ENCODE measurements at places on chromosomes 13 and 19.

DNA sequence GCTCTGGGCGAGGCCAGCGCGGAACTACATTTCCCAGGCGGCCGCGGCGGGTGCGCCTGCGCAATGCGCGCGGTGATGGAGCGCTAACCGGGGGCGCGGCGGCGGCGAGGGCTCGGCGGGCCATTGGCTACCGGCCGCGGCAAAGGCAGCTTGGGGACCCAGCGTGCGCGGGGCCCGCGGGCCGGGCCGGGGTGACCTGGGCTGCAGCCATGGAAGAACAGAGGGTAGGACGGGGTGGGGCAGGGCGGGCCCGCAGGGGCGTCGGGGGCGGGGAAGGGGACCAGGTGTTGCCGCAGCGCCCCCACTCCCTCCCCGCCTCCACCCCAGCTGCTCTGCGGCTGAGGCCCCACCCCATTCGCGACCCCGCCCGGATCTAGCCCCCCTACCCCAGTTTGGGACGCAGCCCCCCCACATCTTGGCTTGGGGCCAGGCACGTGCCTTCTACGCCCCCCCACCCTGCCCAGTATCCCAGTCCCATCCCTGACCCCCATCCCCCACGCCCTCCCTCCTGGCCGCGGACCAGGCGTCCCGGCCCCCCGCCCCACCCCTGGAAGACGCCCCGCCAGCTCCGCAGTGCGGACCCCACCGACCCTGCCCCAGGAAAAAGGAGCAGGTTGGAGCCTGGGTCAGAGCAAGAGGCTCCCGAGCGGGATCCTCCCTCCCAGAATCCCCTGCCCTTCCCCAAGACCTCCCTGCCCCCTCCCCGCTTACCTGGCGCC, at the start of gene FSD1:
Gene FSD1, plus strand, starts transcription at position 61 of the 719 bp plus-strand sequence. Its CDS starts 149 bp downstream, at position 210.
- DNase-seq, result peak; percentile 15

DNA sequence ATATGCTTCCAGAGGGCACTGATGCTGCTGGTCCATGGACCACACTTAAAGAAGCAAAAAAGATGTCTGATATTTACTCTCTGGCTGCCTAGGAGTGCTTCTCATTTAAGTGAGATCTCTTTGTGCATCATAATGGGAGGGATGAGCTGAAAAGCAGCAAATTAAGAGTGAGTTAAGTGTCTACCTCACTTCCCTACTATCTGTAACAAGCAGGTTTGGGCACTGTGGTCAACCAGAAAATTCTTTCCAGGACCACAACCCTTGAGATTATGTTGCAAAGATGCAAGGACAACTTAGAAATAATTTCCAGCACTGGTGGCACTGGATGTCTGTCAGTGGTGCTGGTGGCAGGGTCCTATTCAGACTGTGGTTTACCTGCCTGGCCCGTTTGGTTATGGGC, 52.1 kb upstream of the USPL1 start:
- no peak for DNase-seq

DNA sequence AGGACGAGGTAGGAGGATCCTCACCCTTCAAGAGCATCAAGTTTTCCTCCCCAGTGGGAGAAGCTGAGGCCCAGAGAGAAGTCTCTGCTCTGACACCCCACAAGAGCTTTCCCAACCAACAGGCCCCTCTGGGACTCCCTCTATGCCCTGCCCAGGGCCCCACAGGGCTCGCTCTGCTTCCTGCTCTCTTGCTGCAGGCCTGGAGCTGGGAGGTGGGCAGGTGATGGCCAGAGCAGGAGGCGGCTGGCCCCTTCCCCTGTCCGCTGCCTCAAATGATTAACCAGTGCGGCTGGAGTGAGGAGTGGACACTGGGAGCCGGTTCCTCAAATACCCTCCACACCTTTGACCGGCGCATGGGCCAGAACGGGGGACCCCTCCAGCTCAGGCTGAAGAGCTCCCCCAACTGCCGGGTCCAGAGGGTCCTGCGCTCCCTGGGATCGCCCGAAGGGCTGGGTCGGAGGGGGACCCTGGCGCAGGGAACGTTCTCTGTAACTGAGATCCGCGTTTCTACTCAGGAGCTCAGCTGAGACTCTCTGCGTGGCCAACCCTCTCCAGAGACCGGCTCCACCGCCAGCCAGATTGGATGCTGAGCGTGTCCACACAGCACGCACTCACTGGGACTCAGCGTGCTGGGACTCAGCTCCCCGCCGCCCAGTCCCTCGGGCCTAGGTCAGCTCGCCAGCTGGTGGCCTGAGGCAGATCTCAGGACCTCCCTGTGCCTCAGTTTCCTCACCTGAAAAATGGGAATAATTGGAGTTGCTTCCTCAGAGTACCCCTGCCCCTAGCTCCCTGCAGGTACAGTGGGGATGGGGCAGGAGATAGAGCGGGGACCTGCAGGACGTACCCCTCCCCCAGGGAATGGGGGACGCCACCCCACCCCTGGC, 6.7 kb upstream of the ONECUT3 start:
- no peak for DNase-seq

GRCh38 chr13:86402500-86402899, 603.3 kb upstream of the SLITRK6 start:
- DNase-seq, result no peak

GRCh38 chr13:51659276-51660127, 75.2 kb downstream of the WDFY2 start:
- no peak for DNase-seq

DNA sequence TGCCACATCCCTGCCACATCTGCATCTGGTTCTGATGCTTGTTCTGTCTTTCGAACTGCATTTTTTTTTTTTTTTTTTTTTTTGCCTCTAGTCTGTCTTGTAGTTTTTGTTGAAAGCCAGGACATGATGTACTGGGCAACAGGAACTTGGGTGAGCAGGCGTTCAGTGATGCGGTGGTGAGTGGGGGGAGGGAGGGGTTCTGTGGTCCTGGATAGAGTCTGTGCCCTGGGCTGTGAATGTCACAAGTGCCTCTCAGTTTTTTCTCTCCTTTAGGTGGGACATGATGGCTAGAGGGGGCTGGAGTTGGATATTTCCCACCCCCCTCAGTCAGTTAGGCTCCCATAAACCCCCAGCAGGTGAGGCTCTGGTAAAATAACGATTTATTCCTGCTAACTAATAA, 3.5 kb downstream of the CEACAM4 start:
- DNase-seq, result no peak

GRCh38 chr19:38211151-38211591, 12.9 kb downstream of the DPF1 start:
- DNase-seq, result no peak

- no peak for DNase-seq
These were observed 84.0 kb downstream of the GPC5 start for GRCh38 chr13:91482427-91482826.

DNA sequence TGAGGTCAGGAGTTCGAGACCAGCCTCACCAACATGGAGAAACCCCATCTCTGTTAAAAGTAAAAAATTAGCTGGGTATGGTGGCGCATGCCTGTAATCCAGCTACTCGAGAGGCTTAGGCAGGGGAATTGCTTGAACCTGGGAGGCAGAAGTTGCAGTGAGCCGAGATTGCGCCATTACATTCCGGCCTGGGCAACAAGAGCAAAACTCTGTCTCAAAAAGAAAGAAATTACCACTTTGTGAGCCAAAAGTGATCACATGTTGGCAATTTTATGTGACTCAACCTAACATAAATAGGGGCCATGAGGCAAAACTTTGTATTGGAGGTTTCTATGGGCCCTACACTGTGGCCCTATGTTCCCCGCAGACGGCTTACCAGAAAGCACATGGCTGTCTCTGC, 72.2 kb downstream of the MAP4K1 start:
- DNase-seq, result no peak

- peak; percentile 40 for DNase-seq
These were observed 722 bp downstream of the PKN1 start for GRCh38 chr19:14433554-14434501.

DNA sequence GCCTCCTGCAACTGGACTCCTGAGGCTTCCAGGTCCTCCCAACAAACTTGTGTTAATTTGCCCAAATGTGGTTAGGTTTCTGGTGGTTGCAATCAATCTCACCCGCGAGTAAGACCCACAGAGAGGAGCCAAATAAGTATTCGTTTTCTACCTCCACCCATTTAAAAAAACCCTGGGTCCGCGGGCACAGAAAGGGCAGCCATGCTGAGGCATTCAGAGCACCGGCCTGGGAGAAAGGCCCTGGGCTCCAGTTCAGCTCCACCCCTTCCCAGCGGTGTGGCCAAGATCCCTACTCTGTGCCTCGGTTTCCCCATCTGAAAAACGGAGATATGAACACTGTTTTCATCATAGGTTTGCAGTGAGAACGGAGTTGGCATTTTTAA, 56.9 kb downstream of the PEPD start:
- no peak for DNase-seq

DNA sequence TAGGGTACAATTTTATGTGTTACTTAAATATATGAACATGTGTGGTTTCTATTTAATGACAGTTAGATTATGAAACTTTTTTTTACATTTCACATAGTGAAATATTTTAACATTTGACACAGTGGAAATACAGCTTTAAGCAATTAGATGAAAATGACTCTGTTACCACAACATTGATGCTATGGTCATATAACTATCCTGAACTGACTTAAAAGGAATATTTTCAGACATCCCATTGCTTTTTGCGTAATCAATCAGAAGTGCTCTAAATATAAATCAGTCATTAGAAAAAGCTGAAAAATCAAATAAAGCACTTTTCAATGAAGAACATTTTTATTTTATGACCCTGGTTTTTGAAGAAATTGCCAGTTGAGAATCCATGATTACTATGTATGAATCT, 80.3 kb downstream of the UFM1 start:
- no peak for DNase-seq

GRCh38 chr13:96252903-96253302, 163.0 kb downstream of the HS6ST3 start:
- DNase-seq, result no peak

Data from stimulated activated CD4-positive, alpha-beta T cell treated with anti-CD3 and anti-CD28 coated beads, Interleukin-15, amount 100 ng/mL, for 1 hour (primary cell).